Left cardiac atrium (tissue), 4 donors: ENCODE measurements at places on chromosomes 1 and 21. TPM values are rescaled to one million over a fixed set of nuclear protein-coding genes. Genes with fewer than 3 reads are reported as not detected.

The SELE gene
- 0.59 TPM for total RNA-seq

The C8B gene
- total RNA-seq = not detected

The G0S2 gene
- 440 TPM for total RNA-seq

The MROH7 gene
- total RNA-seq = 3.6 TPM

The MAP3K21 gene
- total RNA-seq = 0.63 TPM
